Karpas-422 (cell line): ENCODE measurements at places on chromosomes 6 and 20.

DNA sequence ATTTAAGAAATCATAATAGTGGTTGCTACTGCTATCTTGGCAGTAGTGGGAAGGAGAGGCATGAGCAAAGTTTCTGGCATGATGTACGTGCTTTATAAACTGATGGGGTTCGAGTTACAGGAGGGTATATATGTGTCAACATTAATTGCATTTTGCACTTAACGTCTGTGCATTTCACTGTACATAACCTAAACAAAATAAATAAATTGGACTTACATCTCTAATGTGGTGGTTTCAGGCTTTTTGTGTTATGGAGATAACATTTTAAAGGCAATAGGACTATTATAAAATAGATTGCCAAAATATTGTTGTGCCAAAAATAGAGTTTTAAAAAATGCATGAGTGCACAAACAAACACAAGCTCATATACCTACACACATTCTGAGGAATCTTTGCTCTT lies 1001.1 kb upstream of the GJE1 start:
- DNase-seq, result no peak

DNA sequence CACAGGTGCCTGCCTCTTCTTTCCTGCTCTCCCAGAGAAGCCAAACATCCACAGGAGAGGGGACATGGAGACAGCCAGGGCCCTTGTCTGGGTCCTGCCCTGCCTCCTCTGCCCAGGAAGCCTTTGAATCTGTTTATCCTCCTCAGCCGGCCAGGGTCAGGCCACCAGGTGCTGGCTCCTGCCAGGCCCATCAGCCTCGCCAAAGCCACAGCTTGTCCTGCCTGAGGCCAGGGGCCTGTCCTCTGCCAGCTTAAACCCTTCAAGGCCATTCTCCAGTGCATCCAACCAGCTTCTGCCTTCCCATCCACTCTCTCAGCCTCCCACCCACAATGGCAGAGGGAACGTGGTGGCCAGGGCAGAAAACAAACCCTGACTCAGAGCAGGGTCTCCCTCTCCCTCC lies 254.6 kb downstream of the ANKRD60 start:
- no peak for DNase-seq

- DNase-seq, result no peak
Measured at GRCh38 chr6:135033238-135033637, 21.4 kb downstream of the HBS1L start.

DNA sequence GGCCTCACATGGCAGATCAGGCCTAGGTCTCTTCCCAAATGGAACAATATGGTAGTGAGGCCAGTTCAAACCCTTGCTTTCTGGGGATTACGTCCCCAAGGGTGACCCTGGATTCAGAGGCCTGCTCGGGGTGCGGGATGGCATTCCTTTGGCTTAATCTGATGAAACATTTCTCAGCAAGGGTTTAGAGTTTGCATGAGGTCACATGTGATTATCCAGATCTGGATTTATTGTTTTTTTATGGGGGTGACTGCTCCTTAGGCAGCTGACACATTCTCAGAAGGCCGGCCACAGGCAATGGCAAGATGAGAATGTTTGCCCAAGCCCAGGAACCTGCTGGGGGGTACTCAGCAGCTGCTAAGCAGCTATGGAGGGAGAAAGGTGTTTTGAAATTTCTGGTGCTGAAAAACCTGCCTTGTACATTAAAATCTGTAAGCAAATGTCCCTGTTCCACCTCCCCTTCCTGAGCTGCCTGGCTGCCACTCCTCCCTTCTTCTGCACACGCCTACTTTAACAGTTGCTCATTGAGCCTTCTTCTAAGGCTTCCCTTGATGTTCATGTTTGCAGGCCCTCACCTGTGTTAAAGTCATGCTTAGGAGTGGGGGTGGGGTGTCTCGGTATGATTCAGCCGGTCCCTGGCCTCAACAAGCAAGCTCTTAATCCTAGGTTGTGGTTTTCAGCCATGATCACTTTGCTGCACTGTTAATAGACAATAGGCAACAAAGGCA lies 37.9 kb upstream of the FUCA2 start:
- no peak for DNase-seq

GRCh38 chr20:57600320-57601210 lies 19.7 kb downstream of the ZBP1 start:
- peak; percentile 61 for DNase-seq

- no peak for DNase-seq
Measured at GRCh38 chr20:3224681-3225421, 14.1 kb downstream of the SLC4A11 start.

GRCh38 chr20:63946986-63947637 lies 9.1 kb downstream of the UCKL1 start:
- DNase-seq, result no peak

- no peak for DNase-seq
Measured at GRCh38 chr6:131205481-131206244, 70.4 kb downstream of the AKAP7 start.
